Fibroblast of skin of right biceps (primary cell): ENCODE measurements at places on chromosomes 3 and 15.

GRCh38 chr3:151008699-151009098, 36.2 kb upstream of the CLRN1 start:
- DNase-seq: peak; percentile 63

DNA sequence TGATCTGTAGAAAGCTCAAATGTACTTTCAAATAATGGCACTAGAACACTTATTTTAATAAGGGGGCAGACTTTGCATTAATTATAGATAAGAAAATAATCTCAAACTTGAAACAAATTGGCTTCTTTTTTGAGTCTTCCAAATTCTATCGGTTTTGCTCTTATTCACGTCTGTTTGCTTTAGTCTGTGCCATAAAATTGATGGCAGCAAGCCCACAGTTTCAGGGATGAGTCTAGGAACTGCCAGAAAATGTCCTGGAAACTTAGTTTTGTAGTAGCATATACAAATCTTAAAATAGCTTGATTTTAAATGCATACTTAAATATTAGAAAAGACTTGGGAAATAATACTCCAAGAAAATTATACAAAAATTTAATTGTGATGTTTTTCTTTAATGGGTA, 39.7 kb downstream of the BCHE start:
- no peak for DNase-seq

GRCh38 chr15:45095661-45096060, 18.3 kb downstream of the DUOX2 start:
- DNase-seq: no peak

DNA sequence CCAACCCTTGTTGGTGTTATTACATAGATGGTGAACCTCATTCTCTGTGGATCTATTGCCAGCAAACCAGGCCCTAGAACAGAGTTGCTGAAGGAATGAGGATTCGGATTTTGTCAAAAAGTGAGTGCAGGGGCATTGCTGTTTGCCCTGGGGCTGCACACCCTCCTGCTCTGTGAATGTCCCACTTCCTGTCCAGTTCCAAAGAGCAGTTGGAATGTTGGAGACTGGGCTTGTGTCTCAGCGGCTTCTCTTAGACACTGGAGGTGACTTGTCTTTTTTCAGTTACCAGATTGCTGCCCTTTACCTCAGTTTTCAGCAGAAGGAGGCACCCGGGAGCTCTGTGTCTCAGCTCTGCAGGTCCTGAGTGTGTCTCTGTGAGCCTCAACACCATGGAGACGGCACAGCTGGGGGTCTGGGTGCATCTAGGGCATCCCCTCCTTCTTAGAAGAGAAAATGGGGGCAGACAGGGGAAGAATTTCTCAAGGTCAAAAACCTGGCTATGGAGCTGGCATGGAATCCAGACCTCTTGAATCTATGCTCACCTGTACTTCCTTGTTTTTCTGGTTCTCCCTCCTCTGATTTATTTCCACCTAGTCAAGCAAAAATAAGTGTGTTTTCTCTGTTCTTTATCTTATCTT, 46.3 kb downstream of the LIMD1 start:
- no peak for DNase-seq

- no peak for DNase-seq
Measured at GRCh38 chr3:72628065-72628464, 220.2 kb downstream of the SHQ1 start.

- DNase-seq: peak; percentile 73
Measured at GRCh38 chr15:26083896-26084295, 220.8 kb upstream of the ATP10A start.

DNA sequence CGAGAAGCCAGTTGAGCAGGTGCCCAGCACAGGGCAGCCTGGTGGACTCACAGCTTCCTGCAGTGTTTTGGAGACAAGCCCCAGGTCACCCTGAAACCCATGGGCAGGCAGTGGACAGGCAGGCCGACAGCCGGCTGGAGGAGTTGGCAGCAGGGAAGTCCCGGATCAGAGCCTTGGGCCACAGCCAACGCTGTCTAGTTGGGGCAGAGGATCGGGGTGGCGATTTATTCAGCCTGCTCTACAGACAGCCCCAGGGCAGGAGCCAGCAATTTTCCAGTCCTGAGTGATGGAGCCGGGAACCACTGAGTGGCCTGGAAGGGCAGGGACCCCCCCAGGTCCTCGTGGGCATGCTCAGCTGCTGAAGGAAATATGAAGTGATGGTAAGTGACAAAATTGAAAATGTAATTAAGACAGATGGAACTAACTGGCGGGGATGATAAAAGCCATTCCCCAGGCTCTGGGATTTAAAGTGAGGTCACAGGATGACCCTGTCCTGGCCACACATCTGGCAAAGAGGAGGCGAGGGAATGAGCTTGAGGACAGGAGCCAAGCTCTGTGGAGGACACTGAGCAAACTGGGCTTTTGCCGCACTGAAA, 34.4 kb upstream of the TBC1D21 start:
- DNase-seq: no peak

GRCh38 chr15:71056111-71056510, 59.2 kb upstream of the THSD4 start:
- no peak for DNase-seq

GRCh38 chr3:136783708-136784191, 31.6 kb upstream of the STAG1 start:
- no peak for DNase-seq

DNA sequence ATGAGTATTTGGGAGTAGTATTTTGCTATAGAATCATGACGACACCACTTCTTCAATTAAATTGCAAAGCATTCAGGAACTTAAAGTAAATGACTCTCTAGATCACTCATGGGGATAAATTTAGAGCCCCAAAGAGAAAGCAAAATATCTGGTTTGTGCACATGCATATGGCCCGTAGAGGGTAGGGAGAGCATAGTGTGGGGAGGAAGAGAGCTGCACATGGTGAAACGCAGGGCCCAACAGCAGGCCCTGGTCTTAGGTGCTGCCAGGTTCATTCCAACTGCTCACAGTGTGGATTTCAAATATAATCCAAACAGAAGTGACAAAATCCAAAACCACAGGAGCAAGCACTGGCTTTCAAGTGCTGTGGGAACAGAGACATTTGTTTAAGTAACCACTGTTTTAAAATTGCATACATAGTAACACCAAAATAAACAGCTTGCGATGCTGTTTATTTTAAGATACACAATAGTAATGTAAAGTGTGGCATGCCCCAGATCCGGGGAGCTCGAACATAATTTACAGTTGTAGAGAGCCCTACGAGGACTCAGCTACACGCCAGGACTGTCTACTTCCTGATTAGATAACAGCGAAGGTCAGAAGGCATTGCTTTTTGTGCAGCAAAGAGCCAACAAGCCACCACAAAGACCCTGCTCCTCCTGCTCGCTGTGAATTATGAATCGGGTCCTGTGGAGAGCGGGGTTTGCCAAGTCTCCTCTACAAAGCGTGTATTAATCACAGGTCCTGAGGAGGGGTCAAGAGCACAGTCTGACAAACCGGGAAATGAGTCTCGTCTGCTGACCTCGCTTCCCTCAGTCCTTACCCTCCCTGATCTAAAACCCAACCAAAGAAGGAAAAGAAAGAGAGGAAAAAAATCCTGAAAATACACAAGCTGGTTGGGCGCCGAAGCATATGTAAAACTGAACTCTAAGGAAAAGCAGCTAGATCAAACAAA, 80.6 kb downstream of the MEIS2 start:
- DNase-seq: peak; percentile 38

GRCh38 chr3:110564674-110565073, 506.9 kb upstream of the NECTIN3 start:
- DNase-seq: no peak

DNA sequence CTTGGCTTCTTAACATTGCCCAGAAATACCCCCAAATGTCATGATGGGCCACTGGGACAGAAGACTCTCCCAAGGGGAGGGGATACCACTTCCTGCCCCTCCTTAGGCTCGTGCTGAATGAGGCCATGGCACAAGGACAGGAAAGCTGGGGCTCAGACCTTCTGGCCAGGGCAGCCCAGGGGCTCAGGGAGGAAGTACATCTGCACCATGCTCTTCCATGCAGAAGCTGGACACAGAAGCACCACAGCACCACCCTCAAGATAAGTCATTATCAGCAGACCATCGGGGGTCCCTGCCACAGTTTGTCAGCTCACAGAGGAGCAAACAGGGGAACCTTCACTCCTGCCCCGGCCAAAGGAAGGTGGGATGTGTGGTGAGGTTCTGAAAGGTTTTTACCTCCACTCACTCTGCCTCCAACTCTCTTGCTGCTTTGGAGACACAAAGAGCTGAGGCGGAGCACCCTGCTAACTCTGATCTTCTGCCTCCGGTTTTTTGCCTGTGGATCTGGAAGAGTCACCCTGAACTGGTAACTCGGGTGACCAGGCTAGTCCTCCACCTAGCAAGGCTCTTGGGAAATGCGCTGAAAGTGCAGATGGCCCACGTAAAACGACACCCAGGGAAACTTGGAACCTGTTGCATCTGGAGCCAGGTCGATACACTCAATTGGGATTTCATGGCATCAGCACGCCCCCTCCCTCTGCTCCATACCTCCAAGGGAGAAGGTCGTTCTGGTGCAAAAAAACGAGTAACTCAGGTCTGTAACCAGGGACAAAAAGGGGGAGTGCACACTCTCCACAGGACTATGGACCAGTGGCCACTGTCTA, 8.3 kb downstream of the BMF start:
- no peak for DNase-seq

- no peak for DNase-seq
Measured at GRCh38 chr3:187734841-187735240, 10.4 kb downstream of the BCL6 start.

DNA sequence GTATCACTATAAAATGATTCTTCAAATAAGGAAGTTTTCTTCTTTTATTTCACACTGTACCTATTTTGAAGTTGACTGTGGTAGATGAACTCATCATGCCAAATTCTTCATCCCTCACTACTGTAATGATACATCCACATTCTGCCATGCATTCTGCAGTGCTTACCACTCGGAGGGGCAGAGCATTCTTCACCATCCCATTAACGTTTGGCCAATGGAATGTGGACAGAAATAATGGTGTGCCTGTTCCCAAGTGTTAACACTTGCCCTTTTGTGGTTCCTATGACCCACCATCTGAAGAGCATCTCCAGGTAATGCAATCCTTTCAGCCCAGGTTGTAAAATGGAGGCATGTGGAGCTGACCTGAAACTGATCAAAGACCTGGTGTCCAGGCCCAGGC, 18.6 kb downstream of the GOLIM4 start:
- DNase-seq: no peak

GRCh38 chr3:196440696-196441095, 8.5 kb upstream of the UBXN7 start:
- DNase-seq: peak; percentile 49

DNA sequence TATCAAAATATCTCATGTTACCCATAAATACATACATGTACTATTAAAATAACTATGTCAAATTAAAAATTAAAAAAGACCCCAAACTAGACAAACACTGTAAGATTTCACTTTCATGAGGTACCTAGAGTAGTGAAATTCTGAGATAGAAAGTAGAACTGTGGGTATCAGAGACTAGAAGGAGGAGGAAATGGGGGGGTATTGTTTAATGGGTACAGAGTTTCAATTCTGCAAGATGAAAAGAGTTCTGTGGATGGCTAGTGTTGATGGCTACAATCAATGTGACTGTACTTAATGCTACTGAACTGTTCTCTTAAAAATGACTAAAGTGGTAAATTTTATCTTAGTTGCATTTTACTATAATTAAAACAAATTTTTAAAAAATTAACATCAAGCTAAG, 36.6 kb downstream of the RFX7 start:
- no peak for DNase-seq

- peak; percentile 70 for DNase-seq
Measured at GRCh38 chr15:51162865-51163762, 68.4 kb upstream of the TNFAIP8L3 start.

DNA sequence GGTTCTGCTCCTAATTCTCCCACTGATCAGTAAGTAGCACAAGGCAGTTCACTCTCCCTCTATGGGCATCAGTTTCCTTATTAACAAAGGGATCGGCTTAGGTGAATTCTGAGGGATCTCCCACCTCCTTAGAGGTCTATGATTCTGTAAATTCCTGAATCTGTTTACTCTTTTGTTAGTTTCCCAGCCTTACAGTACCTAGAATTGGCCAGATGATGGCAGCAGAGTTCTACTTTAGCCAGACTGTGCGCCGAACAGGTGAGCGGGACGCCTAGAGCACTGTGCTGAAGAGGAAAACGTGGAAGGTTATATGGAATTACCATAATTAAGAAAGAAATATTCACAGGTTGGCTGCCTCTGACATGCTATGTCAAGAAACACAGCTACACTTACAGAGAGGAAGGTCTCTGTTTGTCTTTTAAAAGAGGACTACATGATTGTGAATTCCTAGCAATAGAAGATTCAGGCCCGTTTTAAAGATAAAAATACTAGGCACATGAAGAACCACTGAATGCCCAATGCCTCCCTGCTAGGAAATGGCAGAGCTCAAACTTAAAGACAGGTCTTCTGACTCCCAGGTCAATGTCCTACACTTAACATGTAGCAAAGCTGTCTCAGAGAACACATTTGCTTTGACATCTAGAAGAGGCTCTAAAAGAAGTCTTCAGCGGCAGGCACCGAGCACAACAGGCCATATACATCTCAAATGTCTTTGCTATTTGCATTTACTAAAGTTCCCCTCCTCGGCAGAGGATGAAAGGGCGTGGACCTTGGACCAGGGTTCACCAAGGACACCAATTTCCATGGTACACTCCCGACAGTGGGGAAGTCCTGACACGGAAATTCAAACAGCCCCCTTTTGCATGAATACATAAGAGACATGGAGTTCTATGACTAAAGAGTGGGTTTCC, 259.9 kb downstream of the FGF12 start:
- DNase-seq: peak; percentile 31

DNA sequence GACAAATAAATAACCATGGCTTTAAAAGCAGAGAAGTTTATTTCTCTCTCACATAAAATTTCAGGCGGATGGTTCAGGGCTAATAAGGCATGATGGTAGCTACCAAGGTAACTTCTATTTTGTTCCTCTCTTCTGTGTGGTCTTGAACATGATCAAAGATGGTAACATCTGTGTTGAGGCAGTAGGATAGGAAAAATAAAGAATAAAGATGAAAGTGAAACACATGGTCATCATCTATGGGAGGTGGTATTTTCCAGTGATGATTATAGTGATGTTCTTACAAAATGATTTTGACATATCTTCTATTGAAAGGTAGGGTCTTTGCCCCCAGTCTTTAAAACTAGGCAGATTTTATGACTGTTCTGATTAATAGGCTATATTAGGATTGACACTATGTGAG, 14.2 kb upstream of the SST start:
- no peak for DNase-seq
